ENCODE measurements at places on chromosomes 5 and 9. TPM values are rescaled to one million over a fixed set of nuclear protein-coding genes. Genes with fewer than 3 reads are reported as not detected.

GRCh38 chr5:72499730-72500129, 7.5 kb downstream of the ZNF366 start:
- no peaks in the 10 kb centered on the region for H3K27me3 ChIP-seq
- no peak overlapping the region for H3K4me3 ChIP-seq
- no peak for DNase-seq

INSL6 gene
- not detected for total RNA-seq

DNA sequence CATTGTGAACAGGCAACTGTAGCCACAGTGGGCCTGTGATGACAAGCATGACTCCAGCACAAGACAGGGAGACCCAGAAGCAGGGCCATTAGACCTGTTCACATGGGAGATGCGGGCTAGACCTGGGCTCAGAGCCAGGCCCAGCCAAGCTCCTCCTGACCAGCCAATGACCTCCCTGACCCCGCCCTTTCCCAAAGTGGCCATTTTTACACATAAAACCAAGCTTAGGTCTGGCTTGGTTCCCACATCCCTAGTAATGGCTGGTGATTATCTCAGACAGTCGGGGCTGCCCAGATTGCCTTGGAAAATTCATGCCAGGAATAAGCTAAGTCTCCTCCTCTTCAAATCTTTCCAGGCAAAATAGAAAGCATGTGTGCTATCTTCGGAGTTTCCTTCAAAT, 94.1 kb downstream of the FRMD3 start:
- DNase-seq, result no peak
- no peak overlapping the region for H3K27ac ChIP-seq
- no peaks in the 10 kb centered on the region for H3K27me3 ChIP-seq
- no peaks in the 10 kb centered on the region for H3K36me3 ChIP-seq

- no peak for DNase-seq
- no peaks in the 10 kb centered on the region for H3K36me3 ChIP-seq
- H3K27ac ChIP-seq, result no peak overlapping the region
Observed at GRCh38 chr5:125026867-125027731, 280.7 kb upstream of the ZNF608 start.

DNA sequence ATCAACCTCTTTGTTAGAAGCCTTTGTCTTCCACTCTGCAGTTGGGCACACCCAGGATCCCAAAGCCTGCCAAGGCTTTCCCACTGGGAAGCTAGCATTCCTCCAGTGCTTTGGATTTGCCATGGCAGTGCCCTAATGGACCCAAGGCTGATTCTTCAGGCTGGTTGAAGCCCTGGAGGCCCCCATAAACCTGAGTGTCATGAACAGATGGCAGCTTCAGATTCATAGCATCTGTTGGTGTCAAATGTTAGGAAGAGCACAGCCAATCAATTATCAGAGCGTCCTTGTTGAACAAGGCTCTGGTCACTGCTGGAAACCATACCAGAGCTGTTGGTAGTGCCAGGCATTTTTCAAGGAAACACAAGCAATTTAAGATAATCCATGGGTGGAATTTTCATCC, 241.1 kb upstream of the KLF4 start:
- H3K4me1 ChIP-seq, result no peaks in the 10 kb centered on the region
- peaks cover 27% of the 10 kb centered on the region for H3K27me3 ChIP-seq
- H3K4me3 ChIP-seq, result no peak overlapping the region
- no peak for DNase-seq
- H3K36me3 ChIP-seq, result no peaks in the 10 kb centered on the region
- H3K27ac ChIP-seq, result no peak overlapping the region

FAM120AOS gene
- 39.6 TPM for total RNA-seq

SPINK7 gene
- not detected for total RNA-seq

DNA sequence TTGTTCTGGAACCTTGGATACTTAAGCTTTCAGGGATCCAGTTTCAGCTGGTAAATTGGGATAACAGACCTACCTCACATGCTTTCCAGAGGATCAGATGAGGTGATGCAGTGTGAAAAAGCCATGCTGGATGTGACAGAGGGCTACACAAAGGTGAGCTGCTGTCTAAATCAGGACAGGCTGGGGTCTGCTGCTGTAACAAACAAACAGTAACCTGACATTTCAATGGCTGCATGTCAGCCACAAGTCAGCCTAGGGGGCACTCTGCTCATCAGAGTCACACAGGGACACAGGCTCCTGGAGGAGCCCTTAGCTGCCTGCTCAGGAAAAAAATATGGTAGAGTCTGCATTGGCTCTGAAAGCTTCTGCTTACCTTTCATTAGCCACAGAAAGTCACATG, 66.7 kb upstream of the EGFLAM start:
- H3K4me3 ChIP-seq, result no peak overlapping the region
- no peak for DNase-seq
- no peak overlapping the region for H3K27ac ChIP-seq

SPAG8 gene
- 0.36 TPM for total RNA-seq

GRCh38 chr9:133199648-133200321, 9.3 kb downstream of the OBP2B start:
- no peak for DNase-seq
- H3K27ac ChIP-seq, result no peak overlapping the region
- H3K27me3 ChIP-seq, result peaks cover 59% of the 10 kb centered on the region
- H3K36me3 ChIP-seq, result no peaks in the 10 kb centered on the region

- H3K4me1 ChIP-seq, result no peaks in the 10 kb centered on the region
- peaks cover 14% of the 10 kb centered on the region for H3K27me3 ChIP-seq
Observed at GRCh38 chr9:133615606-133616188, 6.5 kb upstream of the FAM163B start.

DNA sequence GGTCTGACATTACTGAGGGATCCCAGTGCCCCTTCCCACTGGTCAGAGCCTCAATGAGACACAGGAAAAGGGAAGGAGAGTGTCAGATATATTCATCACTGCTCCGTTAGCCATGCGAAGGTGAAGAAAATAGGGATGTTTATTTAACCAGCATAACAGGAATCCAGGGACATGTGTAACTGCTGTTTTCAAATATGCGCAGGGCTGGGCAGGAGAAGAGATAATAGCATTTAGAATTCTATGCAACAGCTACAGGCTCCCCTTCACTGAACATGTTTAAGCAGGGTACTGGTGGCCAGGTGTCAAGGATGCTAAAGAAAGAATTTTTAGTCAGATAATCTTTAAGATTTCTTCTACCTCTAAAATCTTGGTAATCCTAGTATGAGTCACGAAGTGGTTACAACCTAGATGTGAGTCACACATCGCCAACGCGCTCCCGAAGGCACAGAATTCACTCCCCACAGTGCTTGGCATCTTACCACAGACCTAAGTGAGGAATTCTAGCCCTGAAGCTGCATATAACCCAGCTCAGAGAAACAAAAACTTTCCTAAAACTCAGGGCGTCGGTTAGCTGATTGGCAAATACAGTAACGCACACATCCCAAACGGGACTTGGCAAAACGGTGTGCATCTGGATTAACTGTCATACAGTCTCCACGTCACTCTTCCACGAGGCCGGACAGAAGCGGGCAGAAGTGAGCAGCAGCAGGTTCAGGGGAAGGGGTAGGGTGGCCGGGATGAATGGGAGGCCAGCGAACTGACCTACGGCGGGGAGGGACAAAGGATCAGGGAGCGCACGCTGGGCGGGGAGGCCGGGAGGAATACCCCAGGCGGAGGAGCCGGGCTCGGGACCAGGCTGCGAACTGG, 1.1 kb downstream of the CTNNAL1 start:
- peaks cover 37% of the 10 kb centered on the region for H3K4me1 ChIP-seq
- H3K36me3 ChIP-seq, result peaks cover 14% of the 10 kb centered on the region
- DNase-seq, result peak; percentile 38
- H3K27ac ChIP-seq, result peak overlapping the region; percentile 86
- no peaks in the 10 kb centered on the region for H3K27me3 ChIP-seq

CBY3 gene
- total RNA-seq, result not detected

GRCh38 chr9:27212191-27212590, 84.8 kb downstream of the EQTN start:
- H3K27ac ChIP-seq, result no peak overlapping the region
- H3K27me3 ChIP-seq, result no peaks in the 10 kb centered on the region
- H3K36me3 ChIP-seq, result no peaks in the 10 kb centered on the region
- no peak overlapping the region for H3K4me3 ChIP-seq
- no peak for DNase-seq

DNA sequence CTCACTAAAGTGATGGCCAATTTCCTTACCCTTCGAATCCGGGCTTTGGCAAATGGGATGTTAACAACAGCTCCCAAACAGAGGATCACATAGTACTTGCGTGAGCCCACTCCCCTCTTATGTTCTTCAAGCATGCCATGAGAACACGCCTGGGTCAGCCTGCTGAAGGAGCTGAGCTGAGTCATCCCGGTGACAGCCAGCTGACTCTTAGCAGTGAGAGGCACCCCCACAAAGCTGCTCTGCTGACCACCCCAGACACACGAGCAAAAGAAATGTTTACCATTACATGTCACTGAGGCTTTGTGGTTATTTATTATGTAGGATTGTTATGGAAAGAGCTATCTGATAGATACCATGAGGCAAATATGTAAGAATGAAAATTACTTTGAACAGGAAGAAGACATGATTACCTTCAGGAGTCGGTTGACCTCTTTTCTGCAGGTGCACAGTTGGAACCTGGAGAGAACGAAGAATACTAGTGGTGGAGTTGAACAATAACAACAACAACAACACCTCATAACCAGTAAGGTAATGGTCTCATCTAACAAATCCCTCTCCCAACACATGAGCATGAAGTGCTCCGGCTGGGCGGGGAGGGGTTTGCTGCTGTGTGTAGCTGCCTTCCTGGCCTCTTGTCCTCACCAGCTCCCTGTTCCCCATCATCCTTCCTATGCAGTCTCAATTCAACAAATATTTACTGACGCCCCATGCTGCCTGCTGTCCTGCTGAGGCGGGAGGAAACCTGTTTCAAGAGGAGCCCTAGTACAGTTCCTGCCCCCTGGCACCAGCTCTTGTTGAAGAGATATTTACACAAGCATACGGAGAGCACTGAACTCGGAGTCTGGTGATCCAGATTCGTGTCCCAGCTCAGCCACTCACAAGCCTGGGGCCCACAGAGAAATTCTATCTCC, 69.4 kb upstream of the LHFPL2 start:
- H3K4me3 ChIP-seq, result no peak overlapping the region
- peaks cover 9% of the 10 kb centered on the region for H3K27me3 ChIP-seq
- H3K4me1 ChIP-seq, result no peaks in the 10 kb centered on the region
- H3K27ac ChIP-seq, result no peak overlapping the region
- DNase-seq, result no peak

GRCh38 chr5:151056379-151057325, 24.2 kb downstream of the TNIP1 start:
- no peak for DNase-seq
- H3K4me1 ChIP-seq, result no peaks in the 10 kb centered on the region
- no peak overlapping the region for H3K27ac ChIP-seq
- H3K27me3 ChIP-seq, result no peaks in the 10 kb centered on the region
- peaks cover 46% of the 10 kb centered on the region for H3K36me3 ChIP-seq
- H3K4me3 ChIP-seq, result no peak overlapping the region

WHRN gene
- 14.1 TPM for total RNA-seq

Measured in K562 (cell line).